ENCODE measurements at places on chromosomes 16 and 17. TPM values are rescaled to one million over a fixed set of nuclear protein-coding genes. Genes with fewer than 3 reads are reported as not detected.

- DNase-seq, result peak; percentile 24
Observed at GRCh38 chr16:70691223-70692129, 5.6 kb upstream of the MTSS2 start.

DNA sequence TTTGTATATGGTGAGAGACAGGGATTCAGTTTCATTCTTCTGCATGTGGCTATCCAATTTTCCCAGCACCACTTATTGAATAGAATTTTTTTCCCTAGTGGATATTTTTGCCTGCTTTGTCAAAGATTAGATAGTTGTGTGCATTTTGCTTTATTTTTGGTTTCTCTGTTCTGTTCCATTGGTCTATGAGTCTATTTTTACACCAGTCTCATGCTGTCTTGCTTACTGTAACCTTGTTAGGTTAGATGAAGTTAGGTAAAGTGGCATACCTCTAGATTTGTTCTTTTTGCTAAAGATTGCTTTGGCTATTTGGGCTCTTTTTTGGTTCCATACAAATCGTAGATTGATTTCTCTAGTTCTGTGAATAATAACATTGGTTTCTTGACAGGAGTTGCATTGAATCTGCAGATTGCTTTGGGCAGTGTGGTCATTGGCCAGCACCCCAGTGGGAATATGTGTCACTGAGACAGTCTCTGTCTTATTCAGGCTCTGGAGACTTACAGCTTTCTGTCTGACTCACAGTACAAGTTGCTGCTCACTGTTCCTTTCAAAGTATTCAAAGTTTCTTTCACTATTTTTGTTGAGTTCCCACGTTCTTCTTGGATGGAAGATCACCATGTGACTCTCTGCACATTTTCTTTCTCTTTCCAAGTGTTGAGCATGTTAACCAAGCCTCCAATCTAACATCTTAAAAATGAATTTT is 709.1 kb downstream of the CDH11 start:
- no peak for DNase-seq

- DNase-seq, result no peak
Observed at GRCh38 chr16:50901062-50901461, 159.2 kb downstream of the CYLD start.

DNA sequence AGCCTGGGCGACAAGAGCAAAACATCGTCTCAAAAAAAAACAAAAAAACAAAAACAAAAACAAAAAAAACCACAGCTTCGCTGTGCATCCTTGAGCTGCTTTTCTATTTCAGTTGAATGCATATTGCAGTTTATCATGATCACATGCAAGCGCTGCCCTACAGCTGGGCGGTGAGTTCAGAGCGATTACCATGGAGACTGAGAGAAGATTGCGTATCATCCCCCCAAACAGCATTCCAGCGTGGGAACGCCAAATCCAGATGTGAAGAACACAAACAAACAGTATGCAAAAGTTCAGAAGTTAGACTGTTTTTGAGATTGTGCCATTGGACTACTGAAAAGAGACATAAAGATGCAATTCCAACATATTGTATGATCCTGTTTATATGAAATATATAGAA is 15.1 kb upstream of the SLC52A1 start:
- DNase-seq, result no peak

DNA sequence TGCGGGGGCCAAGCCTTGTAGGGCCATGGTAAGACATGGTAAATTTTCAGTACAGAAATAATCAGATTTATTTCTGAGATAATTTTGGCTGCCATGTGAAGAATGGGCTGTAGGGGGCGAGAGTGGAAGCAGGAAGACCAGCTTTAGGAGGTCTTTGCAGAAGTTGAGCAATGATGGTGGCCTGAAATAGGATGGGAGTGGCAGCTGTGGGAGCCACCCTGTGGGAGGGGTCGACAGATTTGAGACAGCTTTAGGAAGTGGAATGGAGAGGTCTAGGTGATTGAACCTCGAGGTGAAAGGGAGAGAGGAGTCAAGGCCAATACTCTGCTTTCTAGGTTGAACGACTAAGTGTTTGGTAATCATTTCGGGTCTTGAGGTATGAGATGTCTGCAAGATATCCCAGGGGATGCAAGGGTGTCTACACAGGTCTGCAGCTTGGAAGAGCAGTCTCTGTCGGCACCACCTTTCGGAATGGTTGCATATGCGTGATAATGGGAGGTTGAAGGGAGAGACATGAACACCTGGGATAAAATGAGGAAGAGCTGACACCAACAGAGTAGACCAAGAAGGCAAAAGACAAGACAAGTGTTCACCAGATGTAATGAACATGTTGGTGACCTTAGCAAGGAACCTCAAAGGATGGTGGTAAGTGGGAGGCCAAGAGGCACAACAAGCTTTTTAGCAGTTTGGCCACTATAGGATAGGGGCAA is 4.2 kb upstream of the ATXN7L3 start:
- peak; percentile 57 for DNase-seq

DNA sequence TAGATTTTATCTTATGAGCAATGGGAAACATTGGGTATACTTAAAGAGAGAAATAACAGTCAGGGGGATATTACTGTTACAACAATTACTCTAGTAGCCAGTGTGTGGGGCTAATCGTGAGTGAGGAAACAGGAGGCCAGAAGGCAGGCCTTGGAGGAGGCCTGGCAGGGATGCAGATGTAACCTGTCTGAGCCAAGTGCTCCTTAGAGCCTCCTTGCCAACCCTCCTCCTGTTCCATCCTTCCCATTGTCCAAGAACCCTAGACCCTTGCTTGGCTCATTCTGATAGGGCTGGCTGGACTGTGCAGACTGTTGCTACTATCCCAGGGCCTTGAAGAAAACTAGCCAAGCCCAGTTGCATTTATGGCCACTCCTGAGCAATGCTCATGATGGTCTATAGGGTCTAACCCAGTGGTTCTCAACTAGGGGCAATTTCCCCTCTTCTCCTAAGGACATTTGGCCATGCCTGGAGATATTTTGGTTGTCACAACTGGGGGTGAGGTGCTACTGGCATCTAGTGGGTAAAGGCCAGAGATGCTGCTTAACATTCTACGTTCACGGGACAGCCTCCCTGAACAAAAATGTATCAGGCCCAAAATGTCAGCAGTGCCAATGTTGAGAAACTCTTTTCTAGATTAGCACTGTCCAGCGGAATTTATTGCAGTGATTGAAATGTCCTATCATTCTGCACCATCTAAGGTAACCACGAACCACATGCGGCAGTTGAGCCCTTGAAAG is 24.4 kb upstream of the WSCD1 start:
- DNase-seq, result no peak

GRCh38 chr16:15460601-15461000 is 26.2 kb downstream of the BMERB1 start:
- no peak for DNase-seq

GRCh38 chr16:7624871-7625766 is 292.5 kb downstream of the RBFOX1 start:
- no peak for DNase-seq

- DNase-seq, result no peak
Observed at GRCh38 chr17:13243585-13243984, 225.8 kb upstream of the ELAC2 start.

- DNase-seq, result peak; percentile 79
Observed at GRCh38 chr17:78993241-78993956, 13.7 kb upstream of the LGALS3BP start.

- peak; percentile 74 for DNase-seq
Observed at GRCh38 chr16:21708533-21709115, 44.9 kb downstream of the OTOA start.

DNA sequence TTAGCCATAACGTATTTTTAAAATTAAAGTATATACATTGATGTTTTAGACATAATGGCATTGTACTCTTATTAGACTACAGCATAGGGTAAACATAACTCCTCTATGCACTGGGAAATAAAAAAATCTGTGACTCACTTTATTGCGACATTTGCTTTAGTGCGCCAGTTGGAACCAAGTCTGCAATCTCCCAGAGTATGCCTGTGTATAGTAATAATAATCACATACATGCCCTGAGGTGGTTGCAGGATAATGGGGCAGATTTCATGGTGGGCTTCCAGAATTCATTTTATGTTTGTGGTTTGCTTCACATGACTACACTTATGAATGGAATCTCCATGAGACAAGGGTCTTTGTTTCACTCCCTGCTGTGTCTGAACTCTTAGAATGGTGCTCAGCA is 66.9 kb upstream of the N4BP1 start:
- DNase-seq, result no peak

DNA sequence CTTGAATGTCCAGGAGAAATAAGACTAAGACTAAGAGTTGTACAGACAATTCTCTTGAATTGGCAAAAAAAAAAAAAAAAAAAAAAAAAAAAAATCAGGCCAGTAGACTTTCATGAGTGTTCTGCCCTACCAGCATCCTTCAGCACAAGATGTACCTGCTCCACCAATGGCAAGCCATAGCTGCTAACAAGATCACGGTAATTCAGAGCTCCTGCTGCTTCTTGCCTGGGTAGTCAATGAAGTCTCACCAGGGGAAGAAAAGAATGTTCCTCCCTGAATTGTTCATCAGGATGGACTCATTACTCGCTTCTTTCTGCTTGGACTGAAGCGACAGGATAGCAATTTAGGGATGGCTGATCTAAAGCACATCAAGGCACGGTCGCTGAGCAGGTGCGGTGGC is 31.1 kb upstream of the APOH start:
- DNase-seq, result no peak

GRCh38 chr17:12549499-12550041 is 116.1 kb upstream of the MYOCD start:
- no peak for DNase-seq

DNA sequence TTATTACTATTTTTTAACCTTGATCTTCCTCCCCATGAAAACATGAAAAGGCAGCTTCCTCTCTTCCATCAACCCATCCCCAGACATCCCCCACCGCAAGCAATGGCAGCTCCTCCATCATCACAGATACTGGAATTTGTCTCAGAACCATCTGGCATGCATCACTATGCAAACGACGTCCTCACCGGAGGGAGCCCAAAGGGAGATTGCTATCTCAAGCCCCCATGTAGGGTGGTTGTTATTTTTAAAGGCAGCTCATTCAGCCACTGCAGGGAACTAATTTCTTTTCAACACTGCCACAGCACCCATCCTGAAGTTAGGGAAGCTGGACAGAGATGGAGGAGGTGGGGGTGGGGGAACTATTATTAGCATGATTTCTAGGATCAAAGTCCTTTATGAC is 222.5 kb downstream of the FOXL1 start:
- DNase-seq, result no peak

- DNase-seq, result no peak
Observed at GRCh38 chr17:72274614-72275013, 153.8 kb downstream of the SOX9 start.

DNA sequence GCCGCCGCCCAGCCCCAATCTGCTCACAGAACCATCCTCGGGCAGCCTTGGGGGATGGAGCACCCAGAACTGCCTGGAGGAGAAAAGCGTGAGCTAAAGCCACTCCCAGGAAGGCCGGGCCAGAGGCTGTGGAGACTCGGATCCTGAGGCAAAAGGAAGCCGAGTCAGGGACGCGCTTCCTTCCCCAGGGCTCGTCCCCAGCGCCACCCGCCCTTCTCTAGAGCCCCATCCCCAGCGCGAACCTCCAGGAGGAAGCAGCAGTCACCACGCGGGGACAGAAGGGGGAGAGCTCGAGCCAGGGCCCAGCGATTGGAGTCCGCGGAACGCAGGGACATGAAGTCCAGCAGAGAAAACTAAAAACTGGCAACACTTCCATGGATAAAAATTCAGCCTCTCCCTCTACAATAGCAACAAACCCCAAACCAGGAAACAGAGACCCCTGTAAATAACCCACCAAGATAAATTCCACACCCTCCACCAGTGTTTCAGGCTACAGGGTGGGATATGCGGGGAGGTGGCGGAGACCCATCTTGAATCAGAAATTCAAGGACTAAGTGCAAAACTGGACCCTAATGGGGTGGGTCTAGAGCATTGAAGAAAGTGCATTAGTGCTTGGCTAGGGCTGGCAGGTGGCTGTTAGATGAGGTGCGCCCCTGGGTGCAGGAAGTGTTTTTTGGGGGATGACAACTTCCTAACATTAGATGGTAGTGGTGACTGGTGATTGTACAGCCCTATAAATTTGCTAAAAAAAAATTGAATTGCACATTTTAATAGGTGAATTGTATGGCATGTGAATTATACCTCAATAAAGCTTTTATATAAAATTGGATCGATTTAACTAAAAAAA is 116.1 kb upstream of the METRNL start:
- DNase-seq, result peak; percentile 74

GRCh38 chr17:65473363-65473762 is 88.1 kb downstream of the AXIN2 start:
- DNase-seq, result no peak

- DNase-seq, result peak; percentile 84
Observed at GRCh38 chr17:38667099-38667786, 7.5 kb downstream of the EPOP start.

- DNase-seq, result no peak
Observed at GRCh38 chr17:53353919-53354351, 468.8 kb upstream of the KIF2B start.

- DNase-seq, result no peak
Observed at GRCh38 chr16:24745391-24745790, 15.9 kb downstream of the TNRC6A start.

- no peak for DNase-seq
Observed at GRCh38 chr17:63491977-63492618, 15.2 kb downstream of the ACE start.

- DNase-seq, result no peak
Observed at GRCh38 chr16:50835358-50836060, 93.6 kb downstream of the CYLD start.

SOX9 gene
- 1.6 TPM for total RNA-seq

SLC12A3 gene
- not detected for total RNA-seq

KRT25 gene
- total RNA-seq, result not detected

XYLT2 gene
- 11.0 TPM for total RNA-seq

MEIOC gene
- not detected for total RNA-seq

LPCAT2 gene
- 1.8 TPM for total RNA-seq

CLDN6 gene
- total RNA-seq, result 31.1 TPM

PYDC1 gene
- total RNA-seq, result not detected

ARHGDIG gene
- 13.8 TPM for total RNA-seq

PRAC1 gene
- total RNA-seq, result not detected

MAF gene
- 5.0 TPM for total RNA-seq

CPHXL2 gene
- total RNA-seq, result not detected

CPSF4L gene
- 0.44 TPM for total RNA-seq

ACBD4 gene
- total RNA-seq, result 3.7 TPM
